Activated CD8-positive, alpha-beta memory T cell treated with anti-CD3 and anti-CD28 coated beads, Interleukin-2, amount 10 ng/mL, durations not matched to agents 7 days and 5 days (primary cell): ENCODE measurements at places on chromosomes 11 and 22.

GRCh38 chr11:112662554-112662953, 298.7 kb upstream of the NCAM1 start:
- no peak for DNase-seq
- H3K27me3 ChIP-seq: peaks cover 2% of the 10 kb centered on the region
- no peaks in the 10 kb centered on the region for H3K4me1 ChIP-seq
- H3K27ac ChIP-seq: no peak overlapping the region
- no peak overlapping the region for H3K4me3 ChIP-seq

DNA sequence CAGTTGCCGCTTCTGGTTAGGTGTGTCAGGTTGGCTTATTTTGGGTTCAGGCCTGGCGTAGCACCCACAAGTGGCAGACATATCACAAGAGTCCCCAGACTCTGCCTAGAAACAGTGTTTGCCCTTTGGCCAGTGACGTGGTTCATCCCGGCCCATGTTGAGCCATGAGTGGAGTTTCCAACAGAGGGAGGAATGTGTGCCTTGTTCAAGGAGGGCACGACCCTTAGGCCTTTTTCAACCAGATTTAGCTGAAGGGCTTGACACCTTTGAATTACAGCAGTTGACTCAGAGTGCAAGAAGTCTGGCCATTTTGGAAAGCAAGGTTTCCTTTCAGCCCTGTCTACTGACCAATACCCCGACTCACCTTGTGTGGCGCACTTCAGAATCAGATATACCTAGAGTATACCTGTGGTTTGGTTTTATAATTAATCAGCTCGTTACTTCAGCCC, 15.1 kb upstream of the AIFM3 start:
- peaks cover 7% of the 10 kb centered on the region for H3K27me3 ChIP-seq
- H3K27ac ChIP-seq: no peak overlapping the region
- no peak for DNase-seq
- peaks cover 14% of the 10 kb centered on the region for H3K4me1 ChIP-seq
- H3K4me3 ChIP-seq: no peak overlapping the region

- no peak overlapping the region for H3K4me3 ChIP-seq
- peak; percentile 31 for DNase-seq
- no peak overlapping the region for H3K27ac ChIP-seq
- no peaks in the 10 kb centered on the region for H3K27me3 ChIP-seq
These were observed 167.3 kb downstream of the TBC1D22A start for GRCh38 chr22:46929710-46930204.

- H3K27me3 ChIP-seq: peaks cover 42% of the 10 kb centered on the region
- H3K4me1 ChIP-seq: peaks cover 19% of the 10 kb centered on the region
- H3K4me3 ChIP-seq: peak within 1 kb of the TSS; percentile 74
- peaks cover 1% of the 10 kb centered on the region for H3K36me3 ChIP-seq
- peak; percentile 79 for DNase-seq
- H3K27ac ChIP-seq: no peak within 1 kb of the TSS
These were observed at the start of gene ESAM for GRCh38 chr11:124762105-124762623. TSS of gene ESAM (minus strand) at chr11:124762290. CDS start at chr11:124762154, 136 bp downstream.

GRCh38 chr11:75874684-75875341, 59.8 kb downstream of the UVRAG start:
- no peaks in the 10 kb centered on the region for H3K27me3 ChIP-seq
- peaks cover 9% of the 10 kb centered on the region for H3K36me3 ChIP-seq
- H3K4me1 ChIP-seq: peaks cover 21% of the 10 kb centered on the region
- no peak for DNase-seq

DNA sequence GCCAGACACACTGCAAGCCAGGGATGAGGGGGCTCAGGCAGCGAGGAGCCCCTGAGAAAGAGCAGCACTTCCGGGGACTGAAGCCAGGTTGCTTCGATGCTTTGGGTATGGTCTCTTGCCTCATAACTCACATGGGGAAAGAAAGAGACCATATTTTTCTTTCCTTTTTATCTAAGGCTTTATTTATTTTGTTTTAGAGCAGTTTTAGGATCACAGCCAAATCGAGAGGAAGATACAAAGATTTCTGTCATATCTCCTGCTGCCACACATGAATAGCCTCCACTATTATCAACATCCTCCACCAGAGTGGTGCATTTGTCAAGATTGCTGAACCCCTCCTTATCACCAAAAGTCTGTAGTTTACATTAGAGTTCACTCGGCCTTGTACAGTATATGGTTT, 24.3 kb upstream of the ADSL start:
- H3K4me3 ChIP-seq: no peak overlapping the region
- H3K4me1 ChIP-seq: peaks cover 42% of the 10 kb centered on the region
- H3K27me3 ChIP-seq: no peaks in the 10 kb centered on the region

- peaks cover 47% of the 10 kb centered on the region for H3K27me3 ChIP-seq
- no peak overlapping the region for H3K4me3 ChIP-seq
- no peaks in the 10 kb centered on the region for H3K36me3 ChIP-seq
These were observed 2.3 kb downstream of the TSPAN18 start for GRCh38 chr11:44729063-44729462.

DNA sequence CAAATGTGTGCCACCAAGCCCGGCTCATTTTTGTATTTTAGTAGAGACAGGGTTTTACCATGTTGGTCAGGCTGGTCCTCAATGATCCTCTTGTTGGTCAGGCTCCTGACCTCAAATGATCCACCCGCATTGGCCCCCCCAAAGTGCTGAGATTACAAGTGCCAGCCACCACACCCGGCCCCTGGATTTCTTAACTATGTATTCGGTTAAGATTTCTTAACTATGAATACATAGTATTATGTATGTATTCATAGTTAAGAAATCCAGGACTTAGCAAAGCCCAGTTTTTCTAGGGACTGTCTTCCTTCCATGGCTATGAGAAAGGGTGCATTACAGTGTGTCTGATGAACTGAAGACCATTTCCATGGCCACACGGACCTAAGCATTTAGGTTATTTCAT, 1.7 kb downstream of the C11orf91 start:
- H3K4me1 ChIP-seq: peaks cover 16% of the 10 kb centered on the region
- no peak overlapping the region for H3K27ac ChIP-seq
- no peak overlapping the region for H3K4me3 ChIP-seq

GRCh38 chr11:67542169-67542568, 18.9 kb upstream of the CABP2 start:
- no peaks in the 10 kb centered on the region for H3K4me1 ChIP-seq
- H3K27me3 ChIP-seq: peaks cover 2% of the 10 kb centered on the region
- no peak overlapping the region for H3K27ac ChIP-seq
- H3K4me3 ChIP-seq: no peak overlapping the region

GRCh38 chr11:7573193-7573557, 59.4 kb downstream of the PPFIBP2 start:
- no peak overlapping the region for H3K27ac ChIP-seq
- no peak for DNase-seq
- H3K4me1 ChIP-seq: peaks cover 28% of the 10 kb centered on the region
- H3K27me3 ChIP-seq: peaks cover 7% of the 10 kb centered on the region

DNA sequence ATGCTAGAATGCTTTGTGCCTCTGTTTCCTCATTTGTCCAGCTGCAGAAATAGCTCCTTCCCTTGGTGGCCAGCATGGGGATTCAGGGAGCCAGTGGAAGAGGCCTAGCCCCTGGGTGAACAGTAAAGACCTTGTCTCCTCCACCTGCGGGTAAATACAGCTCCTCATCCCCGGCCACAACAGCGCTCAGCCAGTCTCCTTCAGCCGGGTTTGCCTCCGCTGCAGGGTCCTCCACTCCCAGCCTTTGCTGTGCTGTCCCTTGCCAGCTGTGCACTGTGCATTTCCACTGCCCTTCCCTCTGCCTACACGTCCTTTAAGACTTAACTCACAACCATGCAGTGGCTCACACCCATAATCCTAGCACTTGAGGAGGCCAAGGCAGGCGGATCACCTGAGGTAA, 1.5 kb upstream of the CDC42EP1 start:
- no peaks in the 10 kb centered on the region for H3K36me3 ChIP-seq
- H3K27ac ChIP-seq: no peak overlapping the region
- no peak overlapping the region for H3K4me3 ChIP-seq
- H3K4me1 ChIP-seq: peaks cover 16% of the 10 kb centered on the region

DNA sequence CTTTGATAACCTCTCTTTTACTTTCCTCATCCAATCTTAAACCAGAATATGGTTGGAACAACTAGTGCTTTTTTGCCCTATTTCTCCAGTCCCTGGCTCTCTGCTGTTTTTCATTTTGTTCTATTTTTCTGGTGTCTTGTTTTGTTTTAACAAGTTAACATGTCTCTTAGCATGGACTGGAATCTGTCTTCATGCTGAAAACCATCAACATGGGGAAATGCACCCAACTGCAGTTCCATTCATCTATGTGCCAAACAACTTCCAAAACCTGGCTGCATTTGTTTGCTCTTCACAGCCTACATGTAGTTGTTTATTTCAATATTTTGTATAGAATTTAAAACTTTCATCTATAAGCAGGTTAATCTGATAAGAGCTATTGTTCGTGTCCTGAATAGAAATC, 46.8 kb upstream of the NOX4 start:
- H3K4me1 ChIP-seq: no peaks in the 10 kb centered on the region
- H3K27ac ChIP-seq: no peak overlapping the region
- no peaks in the 10 kb centered on the region for H3K27me3 ChIP-seq
- no peak for DNase-seq
- no peaks in the 10 kb centered on the region for H3K36me3 ChIP-seq

GRCh38 chr11:13302420-13302958, 24.9 kb downstream of the BMAL1 start:
- no peak overlapping the region for H3K4me3 ChIP-seq
- no peaks in the 10 kb centered on the region for H3K27me3 ChIP-seq
- no peak for DNase-seq

DNA sequence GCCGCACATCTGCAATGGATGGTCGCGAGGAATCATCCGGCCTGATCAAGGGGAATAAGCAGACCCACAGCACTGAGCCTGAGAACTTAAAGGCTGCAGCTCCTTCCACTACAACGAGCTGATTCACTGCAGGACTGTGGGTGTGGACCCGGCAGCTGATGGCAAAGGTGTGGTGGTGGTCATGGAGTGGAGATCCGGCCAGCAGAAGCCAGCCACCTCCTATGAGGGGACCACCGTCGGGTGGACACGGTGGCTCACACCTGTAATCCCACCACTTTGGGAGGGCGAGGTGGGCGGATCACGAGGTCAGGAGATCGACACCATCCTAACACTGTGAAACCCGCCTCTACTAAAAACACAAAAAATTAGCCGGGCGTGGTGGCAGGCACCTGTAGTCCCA, 66.4 kb downstream of the DGCR2 start:
- H3K27ac ChIP-seq: no peak overlapping the region
- H3K4me3 ChIP-seq: no peak overlapping the region
- no peaks in the 10 kb centered on the region for H3K27me3 ChIP-seq
- H3K4me1 ChIP-seq: no peaks in the 10 kb centered on the region
- no peak for DNase-seq

GRCh38 chr11:103961010-103961409, 75.4 kb upstream of the DDI1 start:
- peaks cover 3% of the 10 kb centered on the region for H3K4me1 ChIP-seq
- no peaks in the 10 kb centered on the region for H3K27me3 ChIP-seq
- DNase-seq: no peak
- H3K36me3 ChIP-seq: no peaks in the 10 kb centered on the region
- no peak overlapping the region for H3K27ac ChIP-seq

GRCh38 chr11:102914238-102915043, 39.7 kb upstream of the MMP12 start:
- no peak for DNase-seq
- no peak overlapping the region for H3K4me3 ChIP-seq
- H3K36me3 ChIP-seq: no peaks in the 10 kb centered on the region

GRCh38 chr22:31449506-31449905, 40.1 kb downstream of the EIF4ENIF1 start:
- H3K4me3 ChIP-seq: no peak overlapping the region
- no peak for DNase-seq
- H3K27ac ChIP-seq: no peak overlapping the region

DNA sequence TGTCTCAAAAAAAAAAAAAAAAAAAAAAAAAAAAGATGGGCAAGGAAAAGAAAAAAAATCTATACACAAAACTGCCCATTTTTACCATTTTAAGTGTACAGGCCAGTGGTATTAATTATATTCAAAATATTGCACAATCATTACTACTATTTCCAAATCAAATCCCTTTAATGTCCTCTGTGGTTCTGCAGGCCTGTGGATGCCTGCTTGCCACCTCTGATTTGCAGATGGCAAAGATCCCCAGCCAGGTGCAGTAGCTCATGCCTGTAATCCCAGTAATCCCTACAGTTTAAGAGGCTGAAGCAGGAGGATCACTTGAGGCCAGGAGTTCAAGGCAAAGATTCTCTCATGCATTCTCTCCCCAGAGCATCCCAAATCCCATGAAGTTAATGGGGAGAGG, 20.2 kb downstream of the RFPL1 start:
- H3K27me3 ChIP-seq: no peaks in the 10 kb centered on the region
- H3K4me1 ChIP-seq: no peaks in the 10 kb centered on the region
- H3K4me3 ChIP-seq: no peak overlapping the region
- no peak overlapping the region for H3K27ac ChIP-seq

DNA sequence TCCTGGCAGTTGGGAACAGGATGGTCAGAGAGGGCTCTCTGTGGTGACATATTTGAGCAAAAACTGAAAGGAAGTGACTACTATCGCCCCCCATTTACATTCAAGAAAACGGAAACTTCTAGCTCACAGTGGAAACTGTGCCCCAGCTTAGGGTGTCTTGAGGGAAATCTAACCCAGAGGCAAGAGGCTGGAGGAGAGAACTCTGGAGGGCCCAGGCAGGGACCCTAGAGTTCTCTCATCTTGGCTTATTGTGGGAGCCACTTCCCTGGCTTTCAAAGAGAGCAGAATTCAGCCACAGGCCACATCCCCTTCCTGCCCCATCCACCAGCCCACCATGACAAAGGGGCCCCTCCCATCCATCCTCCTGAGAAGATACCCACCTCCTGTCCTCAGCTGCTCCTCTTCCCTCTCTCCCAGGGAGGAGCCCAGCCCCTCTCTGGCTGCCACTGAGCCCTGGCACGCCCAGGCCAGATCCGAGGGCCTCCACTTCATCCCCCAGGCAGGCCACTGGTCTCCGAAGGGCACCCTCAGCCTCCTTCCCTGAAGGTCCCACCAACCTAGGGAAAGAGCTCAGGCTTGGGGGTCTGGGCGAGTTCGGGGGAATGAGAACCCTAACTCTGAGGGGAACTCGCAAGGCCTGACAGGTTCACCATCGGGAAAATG, 1.6 kb upstream of the TMPRSS13 start:
- H3K27me3 ChIP-seq: peaks cover 7% of the 10 kb centered on the region
- no peaks in the 10 kb centered on the region for H3K36me3 ChIP-seq
- DNase-seq: peak; percentile 78
- peak overlapping the region; percentile 35 for H3K4me3 ChIP-seq
- peaks cover 74% of the 10 kb centered on the region for H3K4me1 ChIP-seq
